NCI-H187 (cell line): ENCODE measurements at places on chromosomes 11 and 22.

- DNase-seq = no peak
Measured at GRCh38 chr22:46366801-46367706, 31.5 kb downstream of the TRMU start.

DNA sequence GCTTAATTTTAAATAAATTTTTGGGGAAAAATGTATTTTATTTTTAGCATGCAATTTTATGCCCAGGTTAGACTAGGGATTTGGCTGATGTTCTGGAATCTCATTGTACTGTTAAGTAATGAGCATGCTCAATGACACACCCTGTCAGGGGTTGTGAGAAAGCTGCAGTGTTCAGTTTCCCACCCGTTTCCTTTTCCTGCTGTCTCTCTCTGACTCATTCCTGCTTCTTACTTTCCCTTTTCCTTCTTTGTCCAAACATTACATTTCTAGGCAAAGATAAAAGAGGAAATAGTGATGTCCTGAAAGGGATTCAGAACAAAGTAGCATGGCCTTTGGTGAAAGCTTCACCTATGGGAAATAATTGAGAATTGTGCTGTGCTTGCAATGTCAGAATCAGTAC is 22.7 kb downstream of the OOSP3 start:
- no peak for DNase-seq

GRCh38 chr11:27497284-27497866 is 9.2 kb downstream of the LIN7C start:
- DNase-seq = no peak

DNA sequence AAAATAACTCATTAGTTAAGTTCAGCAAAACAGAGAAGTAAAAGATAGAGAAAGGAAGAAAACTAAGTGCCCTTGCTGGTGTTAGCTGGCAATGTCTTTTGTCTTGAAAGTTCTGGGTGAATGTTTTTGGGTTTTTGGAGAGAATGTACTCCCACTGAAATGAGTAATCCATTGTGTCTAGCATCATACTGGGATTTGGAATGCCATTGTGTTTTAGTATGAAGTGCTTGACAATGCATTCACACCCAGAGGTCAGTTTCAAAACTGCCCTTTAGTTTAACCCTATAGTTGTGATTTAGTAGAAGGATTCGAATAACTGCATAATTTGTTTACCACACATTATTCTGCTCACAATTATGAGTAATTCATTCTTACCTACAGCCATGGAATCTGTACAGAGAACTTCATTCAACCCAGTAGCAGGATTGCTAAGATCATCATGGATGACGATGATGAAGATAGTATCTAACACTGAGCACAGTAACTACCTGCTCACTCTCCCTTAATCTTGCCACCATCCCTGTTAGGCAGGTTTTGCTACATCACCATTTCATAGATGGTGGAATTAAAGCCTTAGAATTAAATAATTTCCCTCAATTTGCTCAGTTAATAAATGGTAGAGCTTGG is 33.9 kb downstream of the MAML2 start:
- no peak for DNase-seq

GRCh38 chr11:41306431-41306830 is 153.0 kb downstream of the LRRC4C start:
- DNase-seq = no peak

DNA sequence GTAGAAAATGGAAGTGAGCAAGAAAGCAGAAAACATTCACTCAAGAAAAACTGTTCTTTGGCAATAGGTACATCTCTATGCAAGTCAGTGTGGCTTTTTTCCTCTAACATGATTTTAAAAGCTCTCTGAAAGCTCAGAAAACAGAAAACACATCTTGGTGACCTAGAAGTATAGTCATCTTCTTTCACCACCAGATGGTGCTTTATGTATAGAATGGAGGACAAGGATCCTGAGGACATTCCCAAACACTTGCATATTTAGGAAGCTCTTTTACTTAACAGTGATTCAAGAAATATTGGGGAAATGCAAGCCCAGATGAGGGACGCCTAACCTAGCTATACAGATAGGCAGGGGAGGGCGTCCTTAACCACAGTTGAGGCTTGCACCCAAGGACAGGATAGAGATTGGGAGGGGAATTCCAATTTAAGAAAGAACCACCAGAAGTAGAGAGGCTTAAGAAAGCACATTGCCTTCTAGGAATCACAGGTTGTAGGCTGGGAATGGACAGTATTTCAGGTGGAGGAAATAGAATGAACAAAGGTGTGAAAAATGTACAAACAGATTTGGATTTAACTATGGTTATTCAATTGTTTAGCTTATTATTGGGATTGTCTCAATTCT is 13.8 kb upstream of the CCDC81 start:
- DNase-seq = no peak

DNA sequence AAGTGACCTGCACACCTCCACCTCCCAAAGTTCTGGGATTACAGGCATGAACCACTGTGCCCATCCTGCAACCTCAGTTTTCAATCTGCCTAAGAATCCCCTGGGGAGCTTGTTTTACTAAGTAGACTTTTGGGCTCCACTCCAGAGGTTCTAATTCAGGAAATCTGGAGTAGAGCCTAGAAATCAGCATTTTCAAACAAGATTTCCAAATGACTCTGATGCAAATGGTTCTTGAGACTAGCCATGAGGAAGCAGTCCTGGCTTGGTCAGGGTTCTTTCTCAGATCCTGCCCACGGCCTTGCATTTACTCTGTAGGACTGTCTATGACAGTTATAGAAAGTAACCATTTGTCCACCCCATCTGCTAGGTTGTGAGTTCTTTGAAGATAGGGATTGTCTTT is 1.6 kb upstream of the KCNE3 start:
- DNase-seq = no peak

- no peak for DNase-seq
Measured at GRCh38 chr22:32444068-32444467, 20.2 kb downstream of the BPIFC start.

- no peak for DNase-seq
Measured at GRCh38 chr11:123107945-123108495, 46.1 kb upstream of the HSPA8 start.

DNA sequence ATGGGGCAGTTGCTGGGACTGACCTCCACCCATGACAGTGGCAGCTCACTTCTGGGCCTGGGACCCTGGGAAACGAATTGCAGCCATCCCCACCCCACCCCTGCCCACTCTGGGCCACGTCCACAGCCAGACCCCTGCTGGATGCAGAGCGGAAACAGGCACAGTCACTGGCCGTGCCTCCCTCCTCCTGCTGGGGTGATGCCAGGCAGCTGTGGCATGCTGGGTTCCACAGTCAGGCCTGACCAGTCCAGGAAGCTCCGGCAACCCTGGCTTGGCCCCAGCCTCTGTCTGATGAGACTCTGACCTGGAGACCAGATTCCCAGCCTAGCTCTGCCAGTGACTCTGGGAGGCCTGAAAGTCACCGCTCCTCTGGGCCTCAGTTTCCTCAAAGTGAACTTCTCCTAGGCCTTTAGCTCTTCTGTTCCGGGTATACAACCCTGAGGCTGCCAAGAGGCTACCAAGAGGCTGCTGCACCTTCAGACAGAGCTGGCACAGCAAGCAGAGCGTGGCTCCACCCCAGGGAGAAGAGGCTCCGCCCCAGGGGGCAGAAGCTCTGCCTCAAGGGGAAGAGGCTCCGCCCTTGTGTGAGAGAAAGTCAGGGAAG is 8.9 kb downstream of the SULT4A1 start:
- no peak for DNase-seq
